Right ventricle myocardium superior (tissue), 1 donor: ENCODE measurements at places on chromosomes 4 and X. TPM values are rescaled to one million over a fixed set of nuclear protein-coding genes. Genes with fewer than 3 reads are reported as not detected.

DNA sequence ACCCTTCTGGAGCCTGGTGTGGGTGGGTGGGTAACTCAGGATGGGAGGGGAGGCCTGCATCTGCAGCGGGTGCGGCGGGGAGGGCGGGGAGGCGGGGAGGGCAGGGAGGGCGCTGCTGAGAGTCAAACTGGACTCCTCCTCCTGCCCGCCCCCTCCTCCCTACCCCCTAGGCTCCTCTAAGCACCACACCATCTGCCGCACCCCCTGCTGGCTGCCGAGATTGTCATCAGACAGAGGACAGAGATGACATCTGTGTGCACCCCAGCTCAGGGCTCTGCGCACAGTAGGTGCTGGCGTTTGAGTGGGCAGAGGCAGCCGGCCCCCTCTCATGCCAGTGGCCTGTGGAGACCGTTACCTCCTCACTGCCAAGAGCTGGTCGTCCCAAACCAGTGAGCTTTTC, 10.6 kb upstream of the HMX1 start:
- DNase-seq = no peak

DNA sequence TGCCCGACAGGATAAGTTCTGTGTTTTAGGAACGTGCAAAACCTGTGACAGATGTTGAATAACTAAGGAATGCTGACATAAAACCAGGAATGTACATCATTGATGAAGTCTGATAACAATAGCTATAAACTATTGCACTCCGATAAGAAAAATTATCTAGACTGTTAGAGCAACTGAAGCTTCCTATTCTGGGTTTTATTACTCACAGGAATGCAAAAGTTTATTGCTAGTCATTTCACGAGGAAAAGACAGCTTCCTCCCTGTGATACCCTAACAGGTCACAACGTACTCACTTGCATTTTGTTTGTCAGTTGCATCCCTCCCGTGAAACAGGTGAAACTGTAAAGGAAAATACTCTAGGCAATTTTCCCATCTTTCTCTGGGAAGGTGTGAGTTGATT, 65.9 kb downstream of the CLDN22 start:
- DNase-seq = no peak

DNA sequence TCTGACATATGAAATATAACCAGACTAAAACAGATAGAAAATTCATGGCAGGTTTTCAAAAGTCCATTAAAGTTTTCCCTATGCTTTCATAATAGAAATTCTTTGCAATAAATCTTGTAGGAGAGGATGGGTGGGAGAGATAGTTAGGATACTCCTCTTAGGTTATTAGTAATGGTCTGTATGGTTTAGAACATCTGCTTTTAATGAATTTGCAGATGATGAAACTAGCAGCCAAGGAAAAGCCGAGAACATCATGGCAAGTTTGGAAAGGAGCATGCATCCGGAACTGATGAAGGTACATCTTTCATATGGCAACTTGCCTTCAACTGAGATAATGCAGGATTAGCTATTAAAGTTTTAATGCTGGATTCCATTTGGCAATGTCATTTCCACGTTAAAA, 70.7 kb downstream of the DOCK11 start:
- no peak for DNase-seq

- DNase-seq = no peak
Observed at GRCh38 chr4:120009731-120010130, 56.9 kb downstream of the MAD2L1 start.

DNA sequence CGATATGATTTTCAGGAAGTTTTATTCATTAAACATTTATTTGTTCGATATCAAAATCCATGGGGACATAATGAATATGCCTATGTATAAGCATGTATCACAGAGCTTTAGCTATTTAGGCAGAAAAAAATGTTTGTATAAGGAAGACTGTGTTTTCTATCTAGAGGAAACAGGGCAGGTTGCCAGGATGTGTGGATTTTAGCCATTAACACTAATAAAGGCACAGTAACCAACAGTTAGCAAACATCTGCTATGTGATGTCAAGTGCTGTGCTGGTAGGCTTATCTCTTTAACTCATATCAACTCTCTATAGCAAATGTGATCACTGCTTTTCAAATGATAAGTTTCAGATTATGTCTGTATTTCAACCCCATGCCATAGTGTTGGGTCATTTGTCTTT, 708.9 kb upstream of the HS3ST1 start:
- DNase-seq = no peak

- peak; percentile 86 for DNase-seq
Observed at GRCh38 chr4:84966382-84967242, at the start of gene WDFY3. WDFY3 (minus strand) TSS chr4:84966690; CDS start chr4:84860591, 106,099 bp downstream.

GRCh38 chrX:107648332-107648731, 20.0 kb downstream of the PRPS1 start:
- DNase-seq = no peak

DNA sequence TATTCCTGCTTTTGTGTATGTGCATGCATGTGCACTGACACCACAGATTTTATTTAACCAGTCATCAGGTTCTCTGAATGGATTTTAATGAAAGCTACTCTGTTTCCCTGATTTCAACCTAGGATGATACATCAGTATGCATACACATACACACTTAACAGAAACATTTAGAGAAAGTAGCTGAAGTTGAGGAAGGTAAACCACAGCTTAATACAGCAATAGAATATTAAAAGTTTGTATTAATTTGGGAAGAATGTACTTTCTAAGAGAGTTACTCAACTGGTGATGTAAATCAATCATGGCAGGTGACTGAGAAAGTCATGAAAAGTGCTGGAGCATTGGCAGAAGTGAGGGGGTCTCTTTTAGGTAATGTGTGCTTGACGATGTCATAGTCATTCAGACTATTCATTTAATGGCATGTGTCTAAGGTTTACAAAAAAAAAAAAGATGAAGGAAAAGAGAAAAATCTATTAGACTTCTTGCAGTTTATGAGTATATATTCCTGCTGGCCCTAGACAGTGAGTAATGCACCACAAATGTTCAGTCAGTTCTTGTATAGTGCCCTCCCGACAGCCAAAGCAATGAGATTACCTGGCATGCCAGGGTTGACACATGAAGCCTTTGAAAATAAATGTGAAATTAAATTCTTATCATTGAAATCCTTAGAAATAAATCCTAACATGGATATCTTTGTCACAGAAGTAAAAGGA, 187.6 kb downstream of the RAPGEF2 start:
- DNase-seq = no peak

GRCh38 chrX:96979766-96980165, 96.1 kb downstream of the RPA4 start:
- DNase-seq = no peak

GRCh38 chr4:88445252-88445651, 11.7 kb upstream of the HERC5 start:
- DNase-seq = no peak

DNA sequence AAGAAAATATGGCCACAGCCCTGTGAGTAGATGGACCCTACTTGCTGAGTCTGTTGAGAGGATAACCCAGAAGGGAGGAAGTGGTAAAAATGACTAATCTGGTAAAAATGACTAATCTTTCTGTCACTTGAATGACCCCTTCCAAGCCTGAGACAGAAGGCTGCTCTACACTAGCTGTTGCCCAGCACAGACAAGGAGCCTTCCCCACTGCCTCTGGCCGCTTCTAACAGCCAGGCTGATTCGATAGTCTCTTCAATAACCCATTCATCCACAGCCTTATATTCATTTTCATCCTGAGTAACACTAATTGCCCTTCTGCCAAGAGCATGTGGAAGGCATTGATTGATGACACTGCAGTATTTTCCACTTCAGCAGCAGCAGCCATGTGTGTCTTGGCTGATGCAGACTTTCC, 18.4 kb downstream of the MAGEB17 start:
- DNase-seq = no peak

DNA sequence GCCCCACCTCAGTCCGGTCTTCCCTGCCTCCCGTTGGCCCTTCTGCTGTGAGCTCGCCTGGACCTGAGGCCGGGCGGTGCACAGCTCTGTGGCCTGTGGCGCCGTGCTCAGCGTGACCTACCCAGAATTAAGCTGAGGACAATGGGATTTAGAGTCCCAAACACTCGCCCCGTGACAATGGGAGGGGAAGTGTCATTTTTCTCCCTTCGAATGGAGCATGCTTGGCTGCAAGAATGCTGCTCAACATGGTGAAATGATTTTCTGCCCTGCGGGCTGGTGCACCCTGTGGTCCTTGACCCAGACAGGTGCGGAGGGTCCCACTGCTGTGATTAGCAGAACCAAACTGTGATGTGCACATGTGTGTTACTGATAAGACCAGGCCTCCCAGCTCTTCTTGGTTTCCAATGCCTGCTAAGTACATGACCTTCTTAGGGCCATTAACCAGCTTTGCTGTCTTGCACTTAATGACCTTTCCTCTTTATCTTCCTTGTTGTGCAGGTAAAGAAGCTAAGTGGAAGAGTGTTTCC, 772 bp downstream of the EOLA1 start:
- no peak for DNase-seq

- no peak for DNase-seq
Observed at GRCh38 chr4:53461244-53461643, 83.8 kb downstream of the FIP1L1 start.

- DNase-seq = no peak
Observed at GRCh38 chrX:87664381-87664780, 146.8 kb downstream of the KLHL4 start.

- DNase-seq = no peak
Observed at GRCh38 chr4:185134307-185134869, 8.7 kb upstream of the SLC25A4 start.

DNA sequence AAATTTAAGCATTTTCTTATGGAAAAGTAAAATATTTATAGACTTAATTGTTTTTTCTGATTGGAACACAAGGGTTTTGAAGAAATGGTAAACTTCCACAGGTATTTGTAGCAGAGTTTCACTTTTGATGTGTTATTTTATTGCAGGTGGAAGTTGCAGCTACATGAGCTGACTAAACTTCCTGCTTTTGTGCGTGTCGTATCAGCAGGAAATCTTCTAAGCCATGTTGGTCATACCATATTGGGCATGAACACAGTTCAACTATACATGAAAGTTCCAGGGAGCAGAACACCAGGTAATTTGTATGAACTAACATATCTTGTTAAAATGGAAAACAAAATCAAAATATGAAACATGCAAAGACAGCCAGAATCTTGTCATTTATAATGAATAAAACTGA, 117.4 kb downstream of the DIPK2B start:
- DNase-seq = no peak

GRCh38 chr4:7960790-7961655, 21.4 kb upstream of the AFAP1 start:
- no peak for DNase-seq

DNA sequence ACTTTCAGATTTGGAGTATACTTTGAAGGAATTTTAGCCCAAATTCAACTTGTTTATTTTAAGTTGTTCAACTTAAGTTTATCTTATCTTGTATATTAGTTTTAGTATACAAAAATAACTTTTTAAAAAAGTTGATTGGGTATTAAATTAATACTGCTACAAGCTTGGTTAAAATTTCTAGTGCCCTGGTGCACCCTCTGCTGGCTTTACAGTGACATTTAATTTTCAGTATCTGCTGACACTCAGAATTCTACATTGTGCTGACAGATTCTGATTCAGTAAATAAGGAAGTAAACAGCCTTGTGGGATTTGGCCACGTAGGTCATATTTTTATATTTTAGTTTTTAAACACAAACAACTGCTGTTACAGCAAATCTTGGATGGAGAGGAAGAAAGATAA, 2.9 kb downstream of the EDA start:
- no peak for DNase-seq

GRCh38 chr4:91936311-91936710, 367.5 kb upstream of the GRID2 start:
- DNase-seq = no peak

DNA sequence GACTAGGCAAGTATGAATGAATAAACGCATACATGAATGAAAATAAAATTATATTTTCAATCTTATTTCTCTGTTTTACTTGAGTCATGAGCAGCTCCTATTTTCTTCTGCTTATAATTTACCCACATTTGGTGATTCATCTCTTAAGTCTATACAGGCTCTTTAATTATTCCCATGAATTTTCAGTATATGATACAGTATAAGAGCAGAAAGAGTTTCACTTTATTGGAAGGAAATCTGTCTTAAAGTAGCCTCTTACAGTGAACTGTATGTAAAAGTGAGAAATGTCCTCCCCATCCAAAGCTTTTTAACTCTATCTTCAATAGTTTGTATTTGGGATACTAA, 50.8 kb downstream of the TMEM165 start:
- no peak for DNase-seq

ZAR1 gene
- total RNA-seq = not detected

FRMD7 gene
- total RNA-seq = not detected

LIN54 gene
- 7.4 TPM for total RNA-seq

GABRG1 gene
- total RNA-seq = not detected
